AG10803 (cell line): ENCODE measurements at places on chromosomes 1 and 21.

GRCh38 chr1:228120857-228121489 is 11.9 kb upstream of the MRPL55 start:
- DNase-seq = peak; percentile 60

DNA sequence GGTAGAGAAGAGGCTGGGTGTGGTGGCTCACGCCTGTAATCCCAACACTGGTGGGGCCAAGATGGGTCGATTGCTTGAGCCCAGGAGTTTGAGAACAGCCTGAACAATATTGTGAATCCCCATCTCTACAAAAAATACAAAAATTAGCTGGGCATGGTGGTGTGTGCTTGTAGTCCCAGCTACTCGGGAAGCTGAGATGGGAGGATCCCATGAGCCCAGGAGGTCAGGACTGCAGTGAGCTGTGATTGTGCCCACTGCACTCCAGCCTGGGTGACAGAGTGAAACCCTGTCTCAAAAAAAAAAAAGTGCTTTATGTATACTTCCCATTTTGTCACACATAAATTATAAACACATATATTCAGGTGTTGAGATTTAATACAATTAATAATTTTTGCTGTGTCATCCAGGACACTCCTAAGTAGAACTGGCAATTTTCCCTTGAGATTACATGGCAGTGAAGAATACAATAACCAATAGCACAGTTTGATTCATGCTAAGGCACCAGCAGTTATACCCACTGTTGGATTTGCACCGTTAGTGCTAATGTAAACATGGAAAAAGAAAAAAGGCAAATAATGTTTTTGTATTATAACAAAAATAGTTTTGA is 15.5 kb downstream of the GABPB2 start:
- DNase-seq = no peak

GRCh38 chr1:91827459-91828321 is 58.3 kb downstream of the TGFBR3 start:
- no peak for DNase-seq

GRCh38 chr1:7941437-7941793 is 776 bp upstream of the TNFRSF9 start:
- no peak for DNase-seq

DNA sequence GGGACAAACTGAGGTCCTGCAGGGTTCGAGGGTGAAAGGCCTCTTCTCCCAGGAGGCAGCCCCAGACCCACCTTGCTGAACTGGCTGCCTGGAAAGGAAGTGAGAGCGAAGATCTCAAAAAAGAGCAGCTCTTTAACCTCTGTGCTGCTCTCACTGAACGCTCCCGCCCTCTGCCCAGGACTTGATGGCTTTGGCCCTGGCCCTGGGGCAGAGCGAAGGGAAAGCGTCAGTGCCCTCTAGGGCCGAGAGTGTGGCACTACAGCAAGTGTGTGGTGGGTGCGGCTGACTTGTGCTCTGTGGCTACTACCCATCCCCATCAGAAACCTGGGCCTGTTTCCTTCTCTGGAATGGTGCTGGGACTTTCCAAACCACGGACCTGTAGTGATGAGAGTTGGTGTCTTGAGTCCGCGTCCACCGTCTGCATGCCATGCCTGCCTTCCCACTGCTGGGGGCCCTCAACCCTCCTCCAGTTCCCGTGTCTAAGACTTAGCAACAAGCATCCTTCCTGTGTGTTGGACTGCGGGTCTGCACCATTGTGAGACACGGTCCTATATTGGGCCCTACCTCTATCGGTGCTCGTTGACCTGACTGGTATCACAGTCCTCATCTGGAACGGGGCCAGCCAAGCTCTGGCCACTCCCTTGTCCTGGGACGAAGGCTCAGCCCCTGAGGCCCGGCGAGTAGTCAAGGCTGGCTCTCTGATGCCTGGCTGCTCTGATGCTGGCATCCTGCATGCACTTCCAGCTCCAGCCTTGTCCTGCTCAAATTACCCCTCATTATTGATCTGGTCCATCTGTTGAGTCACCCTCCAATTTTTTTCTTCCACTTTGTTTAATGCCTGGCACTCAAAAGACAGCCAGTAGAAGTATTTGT is 180.3 kb downstream of the DISC1 start:
- no peak for DNase-seq

GRCh38 chr1:232675260-232675659 is 45.3 kb upstream of the SIPA1L2 start:
- no peak for DNase-seq

DNA sequence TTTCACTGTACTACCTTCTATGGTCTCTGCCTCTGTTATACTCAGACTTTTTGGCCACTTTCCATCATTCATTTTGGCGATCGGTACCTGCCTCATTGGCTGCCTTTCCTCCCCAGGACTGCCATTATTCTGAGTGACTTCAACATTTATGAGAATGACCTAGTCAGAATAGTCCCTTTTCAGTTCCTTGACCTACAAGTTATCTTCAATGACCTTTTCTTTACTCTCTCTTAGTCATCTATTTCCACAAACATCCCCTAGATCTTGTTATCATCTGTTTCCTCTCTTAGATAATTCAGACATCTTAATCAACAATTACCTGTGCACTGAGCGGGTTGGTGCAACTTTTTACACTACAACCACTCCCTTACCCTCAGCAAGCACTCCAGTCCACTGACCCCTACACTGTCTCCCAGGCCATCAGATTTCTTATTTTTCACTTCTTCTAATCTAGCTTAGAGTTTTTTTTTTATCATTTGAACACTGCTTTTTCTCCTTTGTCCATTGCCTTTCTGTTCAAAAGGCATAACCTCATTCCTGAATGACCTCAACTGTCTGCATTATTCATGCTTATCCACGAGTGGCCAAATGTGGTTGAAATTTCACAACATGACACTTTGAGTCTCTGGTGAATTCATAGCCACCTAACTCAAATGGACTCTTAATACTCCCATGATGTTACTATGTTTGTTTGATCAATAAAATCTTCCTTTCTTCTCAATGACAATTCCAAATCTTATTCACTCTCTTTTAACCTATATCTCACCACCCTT is 112.7 kb downstream of the HMCN1 start:
- DNase-seq = peak; percentile 88

DNA sequence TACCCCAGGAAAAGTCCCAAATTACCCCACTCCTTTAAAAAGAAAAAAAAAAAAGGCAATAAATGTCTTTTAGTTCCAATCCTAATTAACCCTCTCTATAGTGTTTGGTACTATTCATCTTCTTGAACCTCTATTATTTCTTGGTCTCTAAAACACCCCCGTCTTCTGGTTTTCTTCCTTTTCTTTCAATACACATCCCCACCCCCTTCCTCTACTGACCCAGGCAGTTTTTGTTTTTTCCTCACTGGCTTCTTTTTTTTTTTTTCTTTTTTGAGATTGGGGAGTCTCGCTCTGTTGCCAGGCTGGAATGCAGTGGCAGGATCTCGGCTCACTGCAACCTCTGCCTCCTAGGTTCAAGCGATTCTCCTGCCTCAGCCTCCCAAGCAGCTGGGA is 26.1 kb downstream of the EGLN1 start:
- no peak for DNase-seq

- no peak for DNase-seq
These were observed 737.9 kb upstream of the TMPRSS15 start for GRCh38 chr21:19141511-19141910.
